ENCODE measurements at places on chromosomes 3 and 15.
A peak's percentile ranks its signal among the peaks of the same experiment; 100 is the strongest.

- no peak for DNase-seq
Observed at GRCh38 chr3:50708620-50709019, 33.9 kb downstream of the DOCK3 start.

GRCh38 chr15:32704395-32704981 is 13.3 kb upstream of the GREM1 start:
- no peak for DNase-seq

- DNase-seq, result no peak
Observed at GRCh38 chr3:13525827-13526625, 22.9 kb upstream of the FBLN2 start.

GRCh38 chr3:5657106-5657505 is 469.6 kb downstream of the EDEM1 start:
- no peak for DNase-seq

DNA sequence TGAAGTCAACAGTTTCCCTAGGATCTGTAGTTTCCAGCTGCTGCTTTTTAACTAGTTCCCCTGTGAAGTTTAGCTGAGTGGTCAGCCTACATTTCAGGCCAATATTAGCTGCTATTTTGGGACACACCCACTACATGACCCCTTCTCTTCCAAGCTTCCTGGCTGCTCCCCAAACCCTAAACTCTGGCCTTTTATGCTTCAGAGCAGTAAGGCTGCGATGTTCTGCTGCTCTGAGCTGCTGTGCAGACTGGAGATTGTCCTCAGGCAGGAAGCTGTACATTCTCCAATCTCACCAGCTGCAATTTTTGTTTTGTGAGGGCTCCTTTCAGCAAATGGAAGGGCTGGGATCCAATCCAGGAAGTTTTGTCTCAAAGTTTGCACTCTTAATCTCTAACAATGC is 48.0 kb upstream of the WDR72 start:
- no peak for DNase-seq

DNA sequence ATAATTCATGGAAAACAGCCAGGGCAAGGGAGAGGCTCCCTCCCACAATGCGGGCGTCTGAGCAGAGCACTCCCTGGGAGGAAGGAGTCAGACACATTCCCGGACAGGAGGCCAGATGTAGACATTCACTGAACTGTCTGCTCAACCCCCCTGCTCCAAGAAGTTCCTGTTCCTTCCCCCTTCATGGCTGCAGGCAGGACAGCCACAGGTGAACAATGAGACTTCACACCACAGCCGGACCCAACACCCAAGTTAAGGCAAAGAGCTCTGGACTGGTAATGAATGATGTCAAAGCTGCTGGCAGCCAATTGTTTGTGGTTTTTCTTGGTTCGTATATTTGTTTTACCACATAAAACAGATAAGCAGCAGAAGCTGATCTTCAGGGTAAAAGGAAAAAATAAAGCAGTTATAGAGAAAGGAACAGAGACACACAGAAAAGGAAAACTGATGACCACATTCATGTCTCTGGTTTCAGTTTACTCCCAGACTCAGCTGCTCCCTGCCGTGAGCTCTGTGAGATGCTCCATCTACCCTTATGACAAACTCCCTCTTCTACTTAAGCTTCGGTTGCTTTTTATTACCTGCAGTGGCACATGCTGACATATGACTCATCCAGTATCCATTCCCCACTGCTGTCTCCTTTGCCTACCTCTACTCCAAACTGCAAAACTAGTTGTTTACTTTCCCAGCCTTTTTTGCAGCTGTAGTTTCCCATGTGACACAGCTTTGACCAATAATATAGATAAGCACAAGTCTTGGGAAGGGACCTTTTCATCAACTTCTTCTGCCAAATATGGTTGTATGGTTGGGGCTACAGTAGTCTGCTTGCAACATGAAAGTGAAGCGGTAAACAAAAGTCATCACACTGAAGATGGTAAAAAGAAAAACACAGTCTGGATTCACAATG is 33.1 kb downstream of the DZIP1L start:
- DNase-seq, result no peak

DNA sequence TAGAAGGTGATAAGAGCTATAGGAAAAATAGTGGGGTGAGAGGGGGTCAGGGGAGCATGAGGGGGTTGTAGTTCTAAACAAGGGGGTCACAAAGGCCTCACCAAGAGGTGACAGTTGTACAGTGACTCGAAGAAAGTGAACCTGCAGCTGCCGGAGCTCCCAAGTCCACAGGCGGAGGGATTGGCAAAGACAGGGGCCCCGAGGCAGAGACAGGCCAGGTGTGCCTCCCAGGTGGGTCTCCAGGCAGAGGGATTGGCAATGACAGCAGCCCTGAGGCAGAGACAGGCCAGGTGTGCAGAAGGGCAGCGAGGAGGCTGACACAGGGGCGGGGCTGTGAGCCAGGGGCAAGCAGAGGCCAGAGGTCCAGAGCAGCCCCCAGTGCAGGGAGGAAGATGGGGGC is 63.7 kb downstream of the DNAJB8 start:
- DNase-seq, result no peak

- no peak for DNase-seq
Observed at GRCh38 chr3:186986816-186987215, 56.5 kb downstream of the ST6GAL1 start.

DNA sequence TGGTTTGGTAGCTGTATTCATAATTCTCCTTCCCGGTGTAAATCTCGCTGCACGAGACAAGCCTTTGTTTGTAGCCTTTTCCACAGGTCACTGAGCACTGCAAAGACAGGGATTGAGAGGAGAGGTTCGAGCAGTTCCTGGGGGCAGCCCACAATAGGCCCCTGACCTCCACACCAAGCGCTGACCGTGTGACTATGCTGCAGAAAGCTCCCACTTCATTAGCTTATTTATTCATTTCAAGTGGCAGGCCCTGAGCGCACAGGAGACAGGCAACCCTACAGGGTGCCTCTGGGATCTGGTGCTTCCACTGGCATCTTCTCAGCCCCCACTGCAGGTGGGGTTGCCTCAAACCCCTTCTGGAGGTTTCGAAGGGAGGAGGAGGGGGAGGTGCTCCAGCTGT is 140.9 kb downstream of the ADAMTS9 start:
- no peak for DNase-seq

- no peak for DNase-seq
Observed at GRCh38 chr15:62920682-62921502, 121.7 kb upstream of the TPM1 start.

GRCh38 chr3:17580901-17581300 is 161.5 kb downstream of the TBC1D5 start:
- no peak for DNase-seq

GRCh38 chr15:36671017-36671416 is 91.6 kb downstream of the CDIN1 start:
- no peak for DNase-seq

- no peak for DNase-seq
Observed at GRCh38 chr15:83835479-83835878, 181.6 kb downstream of the ADAMTSL3 start.

GRCh38 chr3:132180337-132180791 is 136.8 kb upstream of the ACP3 start:
- no peak for DNase-seq

GRCh38 chr3:111662907-111663306 is 67.8 kb upstream of the ZBED2 start:
- DNase-seq, result no peak

- DNase-seq, result no peak
Observed at GRCh38 chr3:176633511-176633910, 563.8 kb downstream of the TBL1XR1 start.

DNA sequence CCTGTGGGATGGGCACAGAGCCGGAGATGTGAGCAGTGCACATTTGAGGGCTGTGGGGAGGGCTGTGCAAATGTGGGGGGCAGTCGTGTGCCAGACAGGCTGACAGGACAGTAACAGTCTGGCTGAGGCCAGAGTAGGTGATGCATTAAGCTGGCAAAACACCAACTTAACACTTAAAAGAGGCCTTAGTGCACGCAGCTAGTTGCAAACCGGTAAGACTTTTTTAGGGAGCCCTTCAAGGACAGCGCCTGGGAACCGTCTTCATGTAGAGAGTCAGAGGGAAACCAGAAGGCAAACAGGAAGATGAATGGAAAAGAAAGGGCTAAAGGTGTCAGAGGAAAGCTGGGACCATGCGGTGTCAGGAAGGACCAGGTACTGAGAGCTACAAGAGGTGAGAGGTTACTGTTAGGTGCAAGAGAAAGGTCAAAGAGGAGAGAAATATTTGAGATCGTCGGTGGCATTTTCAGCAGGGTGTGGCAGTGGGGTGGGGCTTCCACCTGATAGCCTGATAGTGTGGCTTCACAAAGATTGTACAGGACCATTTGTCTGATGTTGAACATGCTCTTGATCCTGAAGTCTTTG is 30.0 kb upstream of the CHD2 start:
- no peak for DNase-seq

DNA sequence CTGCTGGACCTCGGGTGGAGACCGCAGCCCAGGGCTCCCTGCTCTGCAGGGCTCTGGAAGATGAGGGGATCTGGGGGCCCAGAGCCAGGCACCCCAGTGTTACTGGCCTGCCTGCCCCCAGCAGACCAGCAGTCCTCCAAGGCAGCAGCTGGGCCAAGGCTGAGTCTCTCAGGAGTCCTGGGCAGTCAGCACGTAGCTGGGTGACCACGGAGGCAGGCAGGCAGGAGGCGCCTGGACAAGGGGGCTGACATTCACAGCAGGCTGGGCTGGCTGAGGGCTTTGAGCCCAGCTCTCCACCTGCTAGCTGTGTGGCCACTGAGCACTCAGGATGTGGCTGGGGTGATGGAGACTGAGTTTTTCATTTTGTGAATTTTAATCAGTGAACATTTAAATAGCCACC is 67.9 kb downstream of the IQSEC1 start:
- DNase-seq, result no peak

- no peak for DNase-seq
Observed at GRCh38 chr15:60554494-60554893, 75.6 kb upstream of the ICE2 start.

DNA sequence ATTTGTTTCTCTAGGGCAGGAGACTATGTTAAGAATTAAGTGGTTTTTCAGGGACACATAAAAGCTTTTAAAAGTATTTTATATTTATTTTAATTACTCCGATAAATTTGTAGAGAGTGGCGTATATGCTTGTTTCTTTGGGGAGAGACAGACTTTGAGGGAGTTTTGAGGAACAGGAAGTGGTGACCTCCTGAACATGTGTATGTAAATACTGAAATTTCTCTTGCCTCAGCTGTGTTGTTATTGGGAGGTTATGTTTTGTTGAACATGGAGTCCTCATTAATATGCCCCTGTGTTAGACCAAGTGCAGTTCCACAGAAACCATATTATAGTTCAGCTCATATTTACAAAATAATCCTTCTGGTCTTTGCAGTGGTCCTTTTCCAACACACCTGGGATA is 41.8 kb upstream of the UTS2B start:
- DNase-seq, result no peak

DNA sequence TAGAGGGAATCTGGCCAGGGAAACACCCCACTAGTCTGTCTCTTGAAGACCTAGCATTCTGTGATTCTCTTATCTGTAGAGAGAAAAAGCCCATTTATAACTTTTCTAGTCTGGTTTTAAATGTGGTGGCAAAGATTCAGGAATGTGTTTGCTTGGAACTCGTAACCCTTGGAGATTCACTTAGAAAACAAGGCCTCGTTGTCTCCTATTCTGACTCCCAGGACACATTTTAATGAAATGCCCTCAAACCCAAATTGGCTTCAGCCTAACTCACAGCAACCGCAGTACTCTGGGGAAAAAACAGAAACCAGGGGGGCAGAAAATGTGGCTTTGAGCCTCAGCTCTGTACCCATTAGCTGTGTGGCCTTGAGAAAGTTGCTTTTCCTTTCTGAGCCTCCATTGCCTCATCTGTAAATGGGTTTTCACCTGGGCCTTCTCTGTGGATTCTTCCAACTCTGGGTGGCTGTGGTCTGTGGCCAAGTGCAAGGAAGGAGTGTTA is 36.5 kb downstream of the RPLP1 start:
- DNase-seq, result peak; percentile 5

GRCh38 chr3:41234823-41235721 is 35.8 kb downstream of the CTNNB1 start:
- DNase-seq, result no peak

DNA sequence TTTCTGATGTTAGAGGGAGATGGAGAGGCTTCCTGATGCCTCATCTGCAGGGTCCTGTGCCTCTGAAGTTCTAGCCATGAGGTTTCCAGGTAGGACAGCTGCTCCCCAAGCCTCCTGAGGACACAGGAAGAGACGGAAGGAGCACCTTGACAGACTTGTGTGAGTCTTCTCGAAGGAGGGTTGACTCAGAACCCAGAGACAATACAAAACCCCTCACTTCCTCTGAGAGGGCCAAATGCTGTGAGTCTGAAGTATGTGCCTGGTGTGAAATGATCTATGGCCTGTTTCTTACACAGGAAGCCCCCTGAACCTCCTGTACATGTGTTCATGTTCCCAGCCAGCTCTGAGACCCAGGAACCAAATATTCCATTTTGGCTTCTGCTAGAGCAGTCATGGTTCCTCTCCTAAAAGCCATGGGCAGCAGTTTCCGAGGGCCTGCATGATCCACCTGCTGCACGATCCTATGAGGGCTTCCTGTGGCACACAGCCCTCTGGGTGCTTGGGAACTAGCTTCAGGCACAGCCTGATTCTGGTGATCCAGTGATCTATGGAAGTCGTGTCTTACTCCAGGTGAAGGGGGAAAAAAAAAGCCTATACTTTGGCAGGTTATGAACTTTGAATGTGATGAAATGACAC is 62.2 kb downstream of the AAGAB start:
- DNase-seq, result no peak
